ENCODE measurements at places on chromosomes 5 and 9. TPM values are rescaled to one million over a fixed set of nuclear protein-coding genes. Genes with fewer than 3 reads are reported as not detected.

- no peak for DNase-seq
These were observed 37.1 kb downstream of the CAST start for GRCh38 chr5:96699186-96699820.

DNA sequence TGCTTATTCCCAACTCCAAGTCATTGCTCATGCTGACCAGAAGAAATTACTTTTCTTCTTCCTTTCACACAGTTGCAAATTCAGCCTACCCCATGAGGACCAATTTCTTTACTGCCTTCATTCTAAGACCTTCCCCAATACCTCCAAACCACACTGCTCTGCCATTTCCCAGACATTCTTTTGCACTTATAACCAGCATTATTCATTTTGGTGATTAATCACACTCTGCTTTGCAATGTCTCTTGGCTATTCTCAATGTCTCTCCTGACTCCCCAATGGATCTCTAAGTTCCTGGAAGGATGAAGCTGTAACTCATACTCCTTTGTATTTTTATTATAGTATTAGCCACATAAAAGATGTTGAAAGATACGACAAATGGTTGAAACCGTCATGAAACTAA lies 105.7 kb upstream of the RANBP3L start:
- no peak for DNase-seq

The CYSRT1 gene
- 0.17 TPM for total RNA-seq

The RNF183 gene
- not detected for total RNA-seq

The HRCT1 gene
- total RNA-seq = not detected

- DNase-seq = no peak
These were observed 40.8 kb upstream of the CCDC152 start for GRCh38 chr5:42715785-42716184.

The SLC6A18 gene
- not detected for total RNA-seq

The CCDC183 gene
- 0.06 TPM for total RNA-seq

DNA sequence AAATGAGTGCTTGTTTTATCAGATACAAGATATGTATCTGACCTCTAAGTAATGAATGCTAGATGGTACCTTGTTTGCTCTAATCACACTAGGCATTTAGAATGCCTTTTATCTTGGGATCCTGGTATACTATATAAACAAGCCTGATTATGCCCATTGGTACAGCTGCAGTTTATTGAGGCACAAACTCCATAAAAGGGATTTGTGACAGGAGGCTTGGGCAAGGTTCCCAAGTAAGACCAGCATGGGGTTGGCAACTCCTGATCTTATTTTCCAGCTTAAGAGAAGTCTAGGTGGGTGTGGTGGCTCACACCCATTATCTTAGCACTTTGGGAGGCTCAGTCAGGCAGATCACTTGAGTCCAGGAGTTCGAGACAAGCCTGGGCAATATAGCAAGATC lies 93.9 kb upstream of the DMRT1 start:
- DNase-seq = no peak

DNA sequence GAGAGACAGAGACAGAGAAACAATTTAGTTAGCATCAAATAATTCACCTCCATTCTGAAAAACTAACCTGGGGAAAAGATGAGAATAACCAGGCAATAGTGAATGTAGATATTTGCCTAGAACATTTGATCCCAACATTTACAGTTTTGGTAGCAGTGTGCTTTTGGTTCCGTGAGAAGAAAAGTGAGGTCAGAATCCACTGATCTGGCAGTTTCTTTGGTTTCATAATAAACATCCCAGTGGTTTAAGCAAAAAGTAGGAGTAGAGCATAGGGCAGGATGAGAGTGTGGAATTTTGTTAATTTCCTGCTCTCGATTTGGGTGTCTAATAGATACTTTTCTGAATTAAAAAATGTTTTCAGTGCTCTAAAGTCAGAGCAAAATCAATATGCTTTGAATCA lies 887.0 kb downstream of the NR2F1-AS1 start:
- DNase-seq = no peak

DNA sequence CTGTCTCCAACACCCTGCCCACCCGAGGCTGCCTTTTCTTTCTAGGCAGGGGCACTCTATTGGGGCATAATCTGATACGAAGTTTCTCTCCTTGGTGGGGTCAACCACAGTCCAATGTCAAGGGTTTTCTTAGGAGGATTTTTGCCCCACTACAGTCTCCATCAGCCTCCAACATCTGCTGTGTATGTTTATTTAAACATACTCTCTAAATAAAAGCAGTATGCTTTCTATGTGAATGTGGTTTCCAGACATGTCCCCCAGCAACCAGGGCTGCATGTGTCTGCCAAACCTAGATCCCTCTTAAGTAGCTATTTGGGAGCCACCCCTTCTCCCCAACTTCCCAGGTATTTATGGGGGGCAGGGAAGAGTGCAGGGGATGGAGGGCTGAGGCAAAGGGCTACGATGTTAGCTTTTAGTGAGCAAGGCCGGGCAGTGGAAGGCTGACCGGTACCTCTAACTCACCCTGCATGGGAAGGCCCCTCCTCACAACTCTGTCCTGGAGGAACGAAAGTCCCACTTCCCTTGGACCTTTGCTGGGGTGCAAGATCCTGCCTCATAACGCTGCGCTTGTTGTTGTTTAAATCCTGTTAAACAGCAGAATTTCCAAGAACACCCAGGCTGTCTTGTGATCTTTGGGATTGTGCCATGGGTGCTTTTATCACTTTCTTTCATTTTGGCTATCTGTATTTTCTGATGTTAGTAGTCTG lies 75.4 kb downstream of the NREP start:
- DNase-seq = no peak

The AUH gene
- 13.8 TPM for total RNA-seq

GRCh38 chr9:135478191-135478590 lies 1.4 kb upstream of the PPP1R26 start:
- no peak for DNase-seq

Data from epithelial cell of proximal tubule (primary cell).